ENCODE measurements at places on chromosomes 12 and 14. TPM values are rescaled to one million over a fixed set of nuclear protein-coding genes. Genes with fewer than 3 reads are reported as not detected.

DNA sequence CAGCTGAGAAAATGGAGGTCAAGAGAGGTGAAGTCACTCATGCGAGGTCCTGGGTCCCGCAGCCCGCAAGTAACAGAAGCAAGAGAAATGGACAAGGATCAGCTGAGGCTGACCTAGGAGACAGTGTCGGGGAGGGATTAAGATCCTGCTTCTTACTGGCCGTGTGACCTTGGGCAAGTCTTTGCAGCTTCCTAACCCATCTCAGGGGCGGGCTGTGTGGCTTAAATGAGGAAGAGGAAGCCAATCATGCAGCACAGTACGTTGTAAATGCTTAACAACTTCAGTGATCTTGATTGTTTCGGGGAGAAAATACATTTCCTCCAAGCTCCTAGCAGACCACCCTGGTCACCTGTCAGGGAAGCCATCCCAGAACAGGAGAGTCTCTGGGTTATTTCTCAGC lies 7.1 kb upstream of the PGF start:
- peak; percentile 8 for DNase-seq

DNA sequence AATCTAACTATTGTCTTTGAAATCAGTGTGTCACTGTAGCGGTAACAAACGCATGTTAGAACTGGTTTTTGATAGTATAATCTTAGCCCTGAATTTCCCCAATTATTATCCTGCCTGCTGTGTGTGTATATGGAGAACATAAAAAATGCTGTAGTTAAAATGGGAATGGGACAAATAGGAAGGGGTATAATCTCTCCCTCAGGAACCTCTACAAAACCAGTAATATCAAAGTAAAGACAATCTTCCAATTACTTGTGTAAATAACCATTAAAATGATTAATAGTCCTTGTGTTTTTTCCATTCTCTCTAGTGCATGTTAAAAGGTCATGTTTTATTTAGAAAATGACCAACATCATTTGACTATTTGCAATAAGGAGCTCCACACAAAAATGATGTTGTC lies 200.1 kb upstream of the TMTC1 start:
- DNase-seq = no peak

KCNC2 gene
- 0.22 TPM for total RNA-seq

- DNase-seq = no peak
Measured at GRCh38 chr12:46934374-46935111, 108.7 kb upstream of the SLC38A4 start.

DDX47 gene
- total RNA-seq = 55.5 TPM

DNA sequence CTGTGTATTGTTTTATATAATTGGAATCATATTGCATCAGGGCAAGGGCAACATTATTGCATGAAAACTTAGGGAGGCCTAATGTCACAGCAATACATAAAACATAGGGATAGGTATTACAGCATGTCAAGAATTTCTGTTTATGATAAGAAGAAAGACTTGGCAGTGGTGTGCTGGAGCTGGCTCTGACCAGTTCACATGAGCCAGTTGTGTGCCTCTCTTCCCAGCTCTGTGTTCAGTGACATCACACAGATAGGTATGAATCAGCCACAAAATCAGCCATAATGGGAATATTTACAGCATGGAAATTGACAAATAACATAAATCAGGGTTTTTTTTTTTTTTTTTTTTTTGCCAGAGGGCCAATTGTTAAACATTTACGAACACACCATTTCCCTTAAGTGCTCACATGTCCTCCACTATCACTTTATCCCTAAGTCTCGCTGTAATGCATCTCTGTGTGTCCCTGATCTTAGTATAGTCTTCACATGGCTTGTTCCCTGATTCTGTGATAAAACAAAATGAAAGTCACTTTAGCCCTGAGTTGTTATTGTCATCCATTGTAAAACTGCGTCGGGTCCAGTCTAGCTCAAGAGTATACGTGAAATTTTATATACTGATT lies 31.9 kb upstream of the ACSM4 start:
- DNase-seq = no peak

NGB gene
- total RNA-seq = not detected

MYH6 gene
- 0.66 TPM for total RNA-seq

Measured in muscle of leg (tissue), 16 donors.